ENCODE measurements at places on chromosomes 2 and 18.

- no peak for DNase-seq
These were observed 60.4 kb upstream of the SNTG2 start for GRCh38 chr2:890214-890613.

DNA sequence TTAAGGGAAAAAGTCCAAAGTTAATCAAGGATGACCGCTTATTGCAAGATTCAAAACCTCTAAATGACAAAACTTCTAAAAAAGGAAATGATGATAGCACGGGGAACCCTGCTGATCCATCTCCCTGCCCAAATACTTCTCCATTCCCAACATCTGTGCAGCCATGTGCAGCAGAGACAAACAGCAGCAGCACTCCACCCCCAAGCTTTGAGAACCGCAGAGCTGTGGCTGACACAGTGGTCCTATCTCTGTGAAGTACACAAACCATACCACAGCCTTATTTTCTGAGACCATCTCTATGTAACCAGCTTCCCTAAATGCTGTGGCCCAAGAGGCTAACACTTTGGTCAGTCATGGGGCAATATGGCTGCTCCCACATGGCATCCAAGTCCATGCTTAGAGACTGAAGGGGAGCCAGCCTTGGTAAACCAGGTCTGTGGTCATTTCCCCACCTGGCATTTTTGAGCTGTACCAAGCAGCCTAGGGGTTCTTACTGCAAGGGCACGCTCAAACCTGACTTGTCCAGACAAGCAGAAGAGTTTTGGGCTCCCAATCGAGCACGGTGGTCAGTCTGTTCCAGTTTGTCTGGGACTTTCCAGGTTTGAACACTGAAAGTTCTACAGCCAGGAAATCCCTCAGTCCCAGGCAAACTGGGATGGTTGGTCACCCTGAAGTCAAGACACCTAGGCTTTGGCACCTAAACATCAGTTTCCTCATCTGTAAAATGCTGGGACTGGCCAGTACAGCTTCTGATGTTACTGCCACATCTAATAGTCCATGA lies 17.1 kb upstream of the NFE2L2 start:
- DNase-seq, result no peak

DNA sequence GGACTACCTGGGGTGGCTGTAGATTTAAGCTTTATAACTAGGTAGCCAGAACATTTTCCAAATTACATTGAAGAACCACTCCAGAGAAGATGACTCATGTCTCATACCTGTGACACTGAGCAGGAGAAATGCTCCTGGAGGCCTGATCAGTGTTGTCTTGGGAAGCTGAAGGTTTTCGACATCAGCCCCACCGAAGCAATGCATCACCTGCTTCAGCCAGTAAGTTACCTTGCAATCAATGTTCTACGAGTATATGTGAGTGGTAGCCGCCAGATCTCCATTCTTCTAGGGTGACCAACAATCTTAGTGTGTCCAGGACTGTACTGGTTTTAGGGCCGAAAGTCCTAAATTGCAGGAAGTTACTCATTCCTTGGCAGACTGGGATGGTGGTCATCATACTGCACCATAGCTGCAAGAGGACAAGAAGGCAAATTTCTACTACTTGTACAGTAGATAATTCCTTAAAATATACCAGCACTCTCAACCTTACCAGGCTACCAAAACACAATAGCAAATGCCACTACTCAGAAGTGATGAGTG lies 109.3 kb upstream of the LINC00305 start:
- no peak for DNase-seq

- DNase-seq, result no peak
These were observed 109.9 kb downstream of the CEP192 start for GRCh38 chr18:13100942-13101658.

GRCh38 chr2:8571792-8572499 lies 109.9 kb upstream of the ID2 start:
- peak; percentile 68 for DNase-seq

DNA sequence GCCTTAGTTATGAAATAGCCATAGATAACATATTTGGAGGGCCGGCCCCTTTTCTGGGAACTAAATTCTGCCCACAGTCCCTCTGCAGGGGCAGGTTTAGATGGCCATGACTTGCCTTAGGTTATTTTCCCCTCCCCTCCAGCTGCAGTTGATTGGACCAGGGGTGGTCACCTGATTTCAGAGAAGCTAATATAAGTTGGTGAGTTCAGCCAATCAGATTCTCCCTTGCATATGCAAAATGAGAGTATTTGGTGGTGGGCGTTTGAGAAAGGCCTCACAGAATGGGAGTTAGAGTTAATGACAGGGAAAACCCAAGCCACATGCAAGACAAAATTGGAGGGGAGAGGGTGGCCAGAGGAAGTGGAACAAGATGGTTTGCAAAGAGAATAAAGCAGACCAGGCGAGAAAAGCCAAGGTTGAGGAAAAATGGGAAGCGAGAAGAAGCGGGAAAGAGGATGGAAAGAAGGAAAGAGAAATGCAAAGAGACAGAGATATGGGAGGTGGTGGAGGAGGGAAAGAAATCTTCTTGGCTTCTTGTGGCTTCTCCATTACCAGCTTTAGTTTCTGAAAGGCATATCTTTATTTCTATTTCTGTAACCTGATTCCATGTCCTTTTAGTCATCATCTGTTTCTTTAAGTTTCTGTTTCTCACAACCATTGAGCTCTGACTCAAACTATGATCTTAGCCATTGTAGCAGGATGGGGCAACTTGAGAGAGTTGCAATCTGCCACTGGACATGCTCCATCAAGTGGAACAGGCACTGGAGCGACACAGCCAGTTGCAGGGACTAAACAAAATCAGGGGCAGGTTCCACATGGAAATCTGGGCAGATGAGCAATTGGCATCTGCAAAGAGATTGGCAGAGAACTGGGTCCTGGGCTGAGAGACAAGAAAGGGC lies 108.1 kb upstream of the SIX3 start:
- DNase-seq, result no peak

DNA sequence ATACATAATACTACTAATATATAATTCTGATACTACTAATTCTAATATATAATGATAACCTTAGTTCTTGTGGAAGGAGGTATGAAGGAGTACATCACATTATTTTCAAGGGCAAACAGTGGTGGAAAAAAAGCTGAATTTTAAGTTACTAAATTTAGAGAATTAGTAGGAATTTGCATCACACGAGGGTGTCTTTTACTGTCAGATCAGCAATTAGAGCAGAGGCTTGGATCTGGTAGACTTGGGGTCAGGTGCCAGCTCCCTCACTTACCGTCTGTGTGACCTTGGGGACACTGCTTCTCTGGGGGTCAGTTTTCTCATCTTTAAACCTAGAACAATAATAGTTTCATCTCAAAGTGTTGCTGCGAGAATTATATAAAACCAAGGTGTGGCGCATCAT lies 114.1 kb upstream of the NEDD4L start:
- DNase-seq, result no peak

DNA sequence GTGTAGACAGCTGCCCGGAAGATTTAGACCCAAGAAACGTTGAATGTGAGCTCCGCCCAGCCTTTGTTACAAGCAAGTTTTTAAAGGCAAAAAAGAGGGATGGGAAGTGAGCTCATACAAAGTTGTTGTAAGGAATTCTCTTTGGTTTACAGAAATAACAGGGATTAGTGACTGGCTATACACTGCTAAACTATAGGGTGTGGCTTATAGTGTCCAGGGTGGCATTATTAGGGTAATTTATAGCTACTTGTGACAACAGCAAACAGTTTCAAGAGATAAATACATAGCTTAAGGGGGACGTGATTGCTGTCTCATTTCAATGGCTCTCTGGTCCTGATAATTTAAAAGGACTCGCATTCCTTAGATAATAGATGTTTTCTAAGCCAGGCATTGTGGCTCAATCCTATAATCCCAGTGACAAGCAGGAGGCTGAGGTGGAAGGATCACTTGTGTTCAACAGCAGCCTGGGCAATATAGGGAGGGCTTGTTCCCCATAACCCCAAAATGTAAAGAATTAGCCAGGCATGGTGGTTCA lies 66.5 kb upstream of the TGIF1 start:
- DNase-seq, result no peak

- peak; percentile 18 for DNase-seq
These were observed 74.9 kb upstream of the MYL1 start for GRCh38 chr2:210389856-210390255.

- no peak for DNase-seq
These were observed 283.8 kb downstream of the CTNNA2 start for GRCh38 chr2:79796641-79797040.

- peak; percentile 4 for DNase-seq
These were observed 505.4 kb upstream of the MYT1L start for GRCh38 chr2:2836343-2837070.

DNA sequence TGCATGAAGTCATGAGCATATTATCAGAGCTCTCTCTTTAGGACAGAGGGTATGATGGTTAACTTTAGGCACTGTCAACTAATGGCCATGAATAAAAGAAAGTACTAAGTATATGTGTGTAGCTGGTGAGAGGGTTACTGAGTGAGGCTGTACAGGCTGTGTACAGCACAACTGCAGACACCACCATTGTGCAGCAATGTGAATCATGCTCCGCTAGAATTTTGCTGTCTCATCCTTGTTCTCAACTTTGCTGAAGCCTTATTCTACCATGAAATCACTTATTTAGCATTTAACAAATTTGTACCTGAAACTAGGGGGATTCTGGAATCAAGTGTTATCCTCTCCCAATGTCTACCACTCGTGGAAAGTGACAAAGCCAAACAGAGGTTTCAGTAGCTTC lies 414.9 kb downstream of the PLCL1 start:
- DNase-seq, result no peak

DNA sequence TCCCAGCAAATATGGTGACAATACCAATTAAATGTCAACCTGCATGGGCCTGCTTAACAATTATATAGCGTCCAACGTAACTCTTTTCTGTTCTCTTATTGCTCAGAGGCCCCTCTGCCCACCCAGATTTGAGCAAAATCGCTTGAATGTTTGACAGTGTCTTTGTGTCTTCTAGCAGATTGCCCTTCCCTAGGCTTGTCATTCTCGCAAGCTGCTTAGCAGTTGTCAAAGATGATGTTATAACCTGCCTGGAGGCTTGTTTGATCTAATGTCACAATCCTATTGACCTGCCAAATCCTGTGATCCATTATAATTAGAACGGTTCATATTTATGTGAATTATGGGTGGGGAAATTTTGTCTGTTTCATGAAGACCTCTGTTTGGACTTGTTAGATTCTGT lies 108.8 kb downstream of the FARSB start:
- DNase-seq, result no peak

- no peak for DNase-seq
These were observed 61.4 kb downstream of the GPR39 start for GRCh38 chr2:132477962-132478361.

DNA sequence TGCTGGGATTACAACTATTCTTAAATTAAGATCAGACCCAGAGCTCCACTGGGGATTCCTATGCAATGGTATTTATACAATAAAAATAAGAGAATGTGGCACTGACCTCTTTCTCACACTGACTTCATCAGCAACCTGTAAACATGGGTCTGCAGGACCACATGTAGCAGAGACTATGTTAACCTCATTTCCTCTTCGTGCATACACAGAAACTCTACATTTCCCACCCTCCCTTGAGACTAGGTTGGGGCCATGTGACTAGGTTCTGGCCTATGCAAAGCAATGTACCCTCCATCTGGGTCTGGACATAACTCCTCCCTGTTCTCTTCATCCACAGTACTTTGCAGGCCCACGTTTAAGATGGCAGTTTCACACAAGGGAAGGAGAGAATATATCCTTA lies 514.4 kb upstream of the CHAC2 start:
- no peak for DNase-seq

DNA sequence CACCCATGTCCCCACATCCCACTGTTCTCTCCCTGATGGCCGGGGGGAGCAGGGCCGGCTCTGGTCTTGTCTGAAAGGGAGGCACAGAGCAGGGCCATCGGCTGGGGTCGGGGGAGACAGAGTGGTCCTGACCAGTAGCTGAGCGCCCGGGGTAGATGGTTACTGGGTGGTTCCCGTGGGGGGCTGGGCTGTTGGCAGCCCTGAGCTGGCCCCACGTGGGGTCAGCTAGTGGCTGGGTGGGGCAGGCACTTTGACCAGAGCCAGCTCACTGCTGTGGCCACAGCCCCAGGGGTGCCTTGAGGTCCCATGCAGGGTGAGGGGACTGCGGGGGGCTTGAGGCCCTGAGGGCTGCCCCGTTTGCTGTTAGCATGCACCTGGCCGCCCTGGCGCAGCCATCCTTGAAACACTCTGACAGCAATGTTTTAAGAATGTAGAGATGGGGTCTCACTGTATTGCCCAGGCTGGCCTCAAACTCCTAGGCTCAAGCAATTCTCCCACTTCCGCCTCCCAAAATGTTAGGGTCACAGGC lies 12.3 kb upstream of the NEU4 start:
- DNase-seq, result peak; percentile 74

DNA sequence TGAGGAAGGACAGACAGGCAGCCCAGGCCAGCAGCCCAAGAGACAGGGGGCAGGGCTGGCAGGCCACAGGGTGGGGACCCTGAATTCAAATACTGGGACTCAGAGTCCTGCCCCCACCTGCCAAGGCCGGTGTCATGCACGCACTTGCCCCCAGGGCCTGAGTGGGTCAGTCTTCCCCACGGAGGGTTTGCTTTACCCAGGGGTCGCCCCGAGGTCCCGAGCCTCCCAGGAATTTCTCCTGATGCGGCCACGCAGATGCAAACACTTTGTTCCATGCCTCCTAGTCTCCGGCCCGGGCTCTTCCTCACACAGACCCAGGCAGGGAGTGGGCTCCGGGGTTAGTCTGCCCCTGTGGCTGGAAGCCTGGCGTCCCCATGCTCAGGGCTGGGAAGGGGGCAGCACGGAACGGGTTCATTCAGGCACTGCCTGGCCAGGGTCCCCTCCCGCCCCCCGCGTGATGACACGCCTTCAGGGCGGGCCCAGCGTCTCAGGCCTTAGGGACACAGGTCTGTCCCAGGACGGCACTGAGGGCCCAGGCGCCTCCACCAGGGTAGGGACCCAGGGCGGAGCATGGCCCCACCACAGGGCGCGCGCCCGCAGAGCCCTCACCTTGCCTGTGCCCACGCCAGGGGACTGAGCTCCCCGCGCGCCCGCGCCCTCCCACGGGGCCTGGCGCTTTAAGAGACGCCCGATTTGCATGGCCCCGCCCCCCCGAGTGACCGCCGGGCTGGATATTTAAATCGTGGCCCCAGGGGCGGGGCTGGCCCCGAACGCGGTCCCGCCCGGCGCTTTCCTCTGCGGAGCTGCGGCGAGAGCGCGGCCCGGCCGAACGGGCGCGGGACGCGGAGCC lies at the start of gene SNED1:
Gene SNED1, plus strand, starts transcription at position 763 of the 850 bp plus-strand sequence. CDS start 220 bp downstream, outside the sequence.
- DNase-seq, result peak; percentile 92

All from colonic mucosa (tissue), 4 donors.